ENCODE measurements at places on chromosomes 4 and X.

DNA sequence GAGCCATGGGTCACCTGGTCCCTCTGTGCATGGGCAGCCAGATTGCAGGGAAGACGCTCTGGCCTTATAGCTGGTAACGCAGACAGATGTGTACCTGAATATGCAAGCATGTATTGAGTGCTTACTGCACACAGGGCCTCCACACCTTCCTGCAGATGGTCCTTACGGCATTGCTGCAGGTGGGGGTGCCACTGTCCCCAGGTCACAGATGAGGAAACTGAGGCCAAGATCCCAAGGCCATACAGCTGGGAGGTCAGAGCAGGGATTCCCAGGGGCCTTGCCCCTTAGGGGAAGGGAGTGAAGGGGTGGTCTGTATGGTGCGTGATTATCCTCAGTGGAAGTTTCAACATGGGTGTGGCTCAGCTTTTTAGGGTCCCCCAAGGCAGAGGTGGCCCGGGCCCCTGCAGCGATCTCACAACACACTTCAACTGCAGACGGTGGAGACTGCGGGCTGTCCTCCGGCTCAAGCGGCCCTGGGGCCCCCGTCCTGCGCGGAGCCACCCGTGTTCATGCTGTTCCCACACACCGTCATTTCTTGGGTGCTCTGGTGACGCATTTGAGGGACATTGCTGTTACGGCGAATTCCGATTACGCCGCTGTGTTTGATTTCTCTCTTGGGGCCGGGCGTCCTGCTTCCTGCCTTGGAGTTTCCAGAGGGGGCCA is 8.1 kb downstream of the DOK7 start:
- DNase-seq, result no peak

- no peak for DNase-seq
These were observed 52.7 kb downstream of the ADGRA3 start for GRCh38 chr4:22463179-22463578.

GRCh38 chr4:19592391-19592790 is 659.3 kb upstream of the SLIT2 start:
- DNase-seq, result no peak

- no peak for DNase-seq
These were observed 17.1 kb downstream of the GAB1 start for GRCh38 chr4:143353797-143354196.

Data from C1 segment of cervical spinal cord (tissue), 14 donors.